Omental fat pad (tissue), 4 donors: ENCODE measurements at places on chromosomes 13 and 19. TPM values are rescaled to one million over a fixed set of nuclear protein-coding genes. Genes with fewer than 3 reads are reported as not detected.
A peak's percentile ranks its signal among the peaks of the same experiment; 100 is the strongest.

The FPR1 gene
- 15.0 TPM for total RNA-seq

The C2CD4C gene
- 1.9 TPM for total RNA-seq

GRCh38 chr19:35375505-35376307 lies 4.8 kb downstream of the GPR42 start:
- DNase-seq, result no peak

The SLC25A41 gene
- not detected for total RNA-seq

The GJB2 gene
- total RNA-seq, result not detected

The RFPL4AL1 gene
- total RNA-seq, result not detected

GRCh38 chr19:19538061-19538784 lies at the start of gene CILP2:
TSS of gene CILP2 (plus strand) at chr19:19538265. CDS start at chr19:19538350, 85 bp downstream.
- peak; percentile 44 for DNase-seq

The TPTE2 gene
- not detected for total RNA-seq

GRCh38 chr19:7262470-7262869 lies 31.7 kb downstream of the INSR start:
- no peak for DNase-seq

The CASP14 gene
- total RNA-seq, result not detected
